ENCODE measurements at places on chromosomes 4 and X. TPM values are rescaled to one million over a fixed set of nuclear protein-coding genes. Genes with fewer than 3 reads are reported as not detected.
A peak's percentile ranks its signal among the peaks of the same experiment; 100 is the strongest.

Gene SMAD1
- total RNA-seq = 29.6 TPM

GRCh38 chr4:168605411-168605810, 108.6 kb downstream of the PALLD start:
- peak overlapping the region; percentile 19 for H3K4me3 ChIP-seq
- peak; percentile 91 for DNase-seq
- no peaks in the 10 kb centered on the region for H3K36me3 ChIP-seq
- peaks cover 20% of the 10 kb centered on the region for H3K4me1 ChIP-seq

- DNase-seq = no peak
- peaks cover 42% of the 10 kb centered on the region for H3K36me3 ChIP-seq
- no peaks in the 10 kb centered on the region for H3K27me3 ChIP-seq
These were observed 7.9 kb downstream of the PDLIM5 start for GRCh38 chr4:94459462-94460161.

- DNase-seq = no peak
- H3K36me3 ChIP-seq = no peaks in the 10 kb centered on the region
- H3K4me3 ChIP-seq = no peak overlapping the region
- H3K27me3 ChIP-seq = no peaks in the 10 kb centered on the region
These were observed 13.8 kb upstream of the CFAP299 start for GRCh38 chr4:80321776-80322175.

- no peak overlapping the region for H3K27ac ChIP-seq
- no peaks in the 10 kb centered on the region for H3K27me3 ChIP-seq
- no peak overlapping the region for H3K4me3 ChIP-seq
- DNase-seq = no peak
- H3K4me1 ChIP-seq = no peaks in the 10 kb centered on the region
- peaks cover 2% of the 10 kb centered on the region for H3K36me3 ChIP-seq
These were observed 11.6 kb downstream of the BLTP1 start for GRCh38 chr4:122163767-122164166.

Gene GATA1
- total RNA-seq = not detected

Gene GDPD2
- not detected for total RNA-seq

DNA sequence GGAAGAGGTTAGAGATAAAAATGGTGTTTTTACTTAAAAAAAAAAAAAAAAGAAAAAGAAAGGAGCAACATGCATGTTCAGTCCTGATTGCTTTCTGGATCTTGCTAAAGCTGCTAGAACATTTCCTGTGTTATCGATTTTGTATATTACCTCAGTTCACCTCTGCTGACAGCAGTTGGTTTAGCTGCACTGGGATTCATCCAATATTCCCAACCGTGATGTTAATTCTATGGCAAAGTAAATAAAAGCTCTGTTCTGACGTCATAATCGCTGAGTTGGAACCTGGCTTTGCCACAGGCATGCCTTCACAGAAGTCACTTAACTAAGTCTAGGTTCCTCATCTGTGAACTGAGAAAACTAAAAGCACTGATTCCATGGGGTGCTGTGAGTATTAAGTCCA, 90.7 kb upstream of the SORBS2 start:
- no peaks in the 10 kb centered on the region for H3K36me3 ChIP-seq
- H3K27ac ChIP-seq = no peak overlapping the region
- H3K27me3 ChIP-seq = no peaks in the 10 kb centered on the region

- H3K4me3 ChIP-seq = no peak overlapping the region
- no peaks in the 10 kb centered on the region for H3K4me1 ChIP-seq
- no peak overlapping the region for H3K27ac ChIP-seq
- no peaks in the 10 kb centered on the region for H3K27me3 ChIP-seq
- DNase-seq = peak; percentile 8
These were observed 540.6 kb upstream of the MAGEB18 start for GRCh38 chrX:25597551-25597950.

GRCh38 chr4:127179256-127180087, 453.3 kb upstream of the INTU start:
- no peak overlapping the region for H3K27ac ChIP-seq
- no peak for DNase-seq
- H3K36me3 ChIP-seq = no peaks in the 10 kb centered on the region

GRCh38 chr4:156765277-156765676, 206.3 kb downstream of the PDGFC start:
- H3K27me3 ChIP-seq = no peaks in the 10 kb centered on the region
- DNase-seq = peak; percentile 52
- H3K27ac ChIP-seq = peak overlapping the region; percentile 30
- H3K36me3 ChIP-seq = peaks cover 29% of the 10 kb centered on the region
- H3K4me1 ChIP-seq = peaks cover 17% of the 10 kb centered on the region

Gene GYPA
- total RNA-seq = not detected

- no peaks in the 10 kb centered on the region for H3K27me3 ChIP-seq
- no peak overlapping the region for H3K4me3 ChIP-seq
- no peaks in the 10 kb centered on the region for H3K4me1 ChIP-seq
- DNase-seq = no peak
These were observed 11.3 kb downstream of the PSAPL1 start for GRCh38 chr4:7423391-7423790.

- no peaks in the 10 kb centered on the region for H3K36me3 ChIP-seq
- no peaks in the 10 kb centered on the region for H3K4me1 ChIP-seq
- H3K27me3 ChIP-seq = peaks cover 2% of the 10 kb centered on the region
- H3K4me3 ChIP-seq = no peak overlapping the region
These were observed 25.1 kb upstream of the PLAC8 start for GRCh38 chr4:83139514-83140156.

GRCh38 chrX:113455582-113455981, 615.0 kb upstream of the AMOT start:
- no peak overlapping the region for H3K4me3 ChIP-seq
- H3K27ac ChIP-seq = no peak overlapping the region
- no peaks in the 10 kb centered on the region for H3K27me3 ChIP-seq

GRCh38 chr4:40461879-40462278, 126.7 kb downstream of the CHRNA9 start:
- H3K27ac ChIP-seq = no peak overlapping the region
- H3K4me1 ChIP-seq = no peaks in the 10 kb centered on the region
- no peak for DNase-seq
- no peaks in the 10 kb centered on the region for H3K27me3 ChIP-seq

DNA sequence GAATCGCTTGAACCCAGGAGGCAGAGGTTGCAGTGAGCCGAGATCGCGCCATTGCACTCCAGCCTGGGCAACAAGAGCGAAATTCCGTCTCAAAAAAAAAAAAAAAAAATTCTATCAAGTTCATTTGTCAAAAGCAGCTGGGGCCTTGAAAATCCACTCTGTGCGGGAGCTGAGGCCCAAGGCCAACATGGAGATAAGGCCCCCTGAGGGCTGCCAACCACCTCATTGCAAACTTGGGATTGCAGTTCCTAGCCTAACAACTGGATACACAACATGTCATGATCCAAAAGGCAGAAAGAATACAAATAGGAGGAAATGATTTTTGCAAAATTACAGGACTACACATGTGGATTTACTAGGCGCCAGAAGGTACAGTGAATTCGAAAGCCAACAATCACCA, 22.5 kb upstream of the PRDX4 start:
- H3K27ac ChIP-seq = no peak overlapping the region
- no peaks in the 10 kb centered on the region for H3K4me1 ChIP-seq
- no peak overlapping the region for H3K4me3 ChIP-seq
- no peaks in the 10 kb centered on the region for H3K36me3 ChIP-seq
- no peaks in the 10 kb centered on the region for H3K27me3 ChIP-seq

DNA sequence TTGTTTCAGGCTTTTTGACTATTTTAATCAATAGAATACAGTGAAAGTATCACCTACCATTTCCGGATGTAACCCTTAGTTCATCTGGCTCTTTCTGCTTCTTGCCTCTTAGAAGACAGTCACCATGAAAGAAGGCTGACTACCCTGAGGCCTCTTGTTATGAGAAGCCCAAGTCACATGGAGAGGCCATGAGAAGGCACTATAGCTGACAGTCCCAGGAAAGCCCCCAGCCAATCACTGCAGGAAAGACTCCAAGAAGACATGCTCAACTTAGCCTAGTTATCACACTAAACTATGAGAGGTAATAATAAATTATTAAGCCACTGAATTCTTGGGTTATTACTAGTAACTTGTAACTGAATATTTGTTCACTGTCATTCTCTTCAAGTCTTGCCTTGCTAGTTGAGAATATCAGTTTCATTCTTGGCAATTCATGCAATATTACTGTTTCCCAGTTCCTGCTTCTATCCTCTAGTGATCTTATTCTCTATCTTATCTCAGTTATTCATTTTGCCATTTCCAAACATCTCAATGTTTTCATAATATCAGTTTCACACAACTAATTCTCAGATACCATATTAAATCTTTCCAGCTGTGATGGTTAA, 57.1 kb upstream of the GUCY1A1 start:
- no peaks in the 10 kb centered on the region for H3K27me3 ChIP-seq
- H3K27ac ChIP-seq = no peak overlapping the region
- no peak overlapping the region for H3K4me3 ChIP-seq
- peaks cover 5% of the 10 kb centered on the region for H3K4me1 ChIP-seq

- no peaks in the 10 kb centered on the region for H3K36me3 ChIP-seq
- DNase-seq = peak; percentile 38
- H3K27me3 ChIP-seq = no peaks in the 10 kb centered on the region
- no peak overlapping the region for H3K27ac ChIP-seq
These were observed 60.5 kb upstream of the ADAMTS3 start for GRCh38 chr4:72629540-72629939.

- no peaks in the 10 kb centered on the region for H3K4me1 ChIP-seq
- H3K27me3 ChIP-seq = no peaks in the 10 kb centered on the region
- DNase-seq = no peak
- H3K27ac ChIP-seq = no peak overlapping the region
- H3K36me3 ChIP-seq = no peaks in the 10 kb centered on the region
- no peak overlapping the region for H3K4me3 ChIP-seq
These were observed 116.4 kb downstream of the PHEX start for GRCh38 chrX:22148565-22148964.

Gene COL25A1
- total RNA-seq = 10.5 TPM

DNA sequence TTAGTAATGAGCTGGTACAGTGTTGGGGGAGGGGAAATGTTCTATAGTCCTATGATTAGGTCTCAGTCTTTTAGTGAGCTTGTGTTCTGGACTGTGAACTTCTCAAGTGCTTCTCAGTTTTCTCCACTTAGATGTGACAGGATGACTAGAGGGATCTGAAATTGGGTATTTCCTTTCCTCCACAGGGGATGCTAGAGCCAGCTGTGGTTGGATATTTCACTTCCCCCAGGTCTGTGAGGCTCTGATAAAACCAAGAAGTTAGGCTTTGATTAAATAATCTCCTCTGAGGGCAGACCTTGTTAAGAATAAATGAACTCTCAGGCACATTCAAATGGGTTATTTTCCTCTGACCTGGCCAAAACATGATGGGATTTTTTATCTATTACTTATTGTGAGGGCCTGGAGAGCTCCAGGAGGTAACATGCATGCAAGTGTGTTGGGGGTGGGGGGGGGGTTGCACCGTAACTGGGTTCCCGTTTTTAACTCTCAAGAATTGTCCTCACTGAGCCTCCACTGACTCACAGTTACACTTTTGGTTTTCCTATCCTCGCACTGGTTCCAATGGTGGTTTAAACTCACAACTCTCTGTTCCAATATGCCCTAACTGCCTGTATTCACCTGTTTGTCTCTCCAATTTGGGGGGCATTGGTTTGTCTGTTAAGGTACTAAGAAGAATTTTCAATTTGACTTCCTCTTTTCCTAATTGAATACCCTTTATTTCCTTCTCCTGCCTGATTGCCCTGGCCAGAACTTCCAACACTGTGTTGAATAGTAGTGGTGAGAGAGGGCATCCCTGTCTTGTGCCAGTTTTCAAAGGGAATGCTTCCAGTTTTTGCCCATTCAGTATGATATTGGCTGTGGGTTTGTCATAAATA, 28.1 kb upstream of the GLRA3 start:
- H3K27ac ChIP-seq = no peak overlapping the region
- no peaks in the 10 kb centered on the region for H3K4me1 ChIP-seq
- no peaks in the 10 kb centered on the region for H3K36me3 ChIP-seq
- no peak for DNase-seq
- no peak overlapping the region for H3K4me3 ChIP-seq

GRCh38 chr4:167622481-167623240, 388.4 kb upstream of the SPOCK3 start:
- H3K4me1 ChIP-seq = no peaks in the 10 kb centered on the region
- peak; percentile 5 for DNase-seq
- H3K4me3 ChIP-seq = no peak overlapping the region

GRCh38 chrX:96314985-96315384, 369.7 kb upstream of the DIAPH2 start:
- H3K4me1 ChIP-seq = no peaks in the 10 kb centered on the region
- H3K27ac ChIP-seq = no peak overlapping the region
- no peaks in the 10 kb centered on the region for H3K27me3 ChIP-seq
- H3K36me3 ChIP-seq = no peaks in the 10 kb centered on the region
- H3K4me3 ChIP-seq = no peak overlapping the region

Gene GAGE12J
- total RNA-seq = not detected

GRCh38 chrX:134773041-134773440, 114.8 kb upstream of the PLAC1 start:
- no peak overlapping the region for H3K27ac ChIP-seq
- no peak overlapping the region for H3K4me3 ChIP-seq
- peaks cover 7% of the 10 kb centered on the region for H3K36me3 ChIP-seq
- H3K27me3 ChIP-seq = no peaks in the 10 kb centered on the region

- H3K36me3 ChIP-seq = no peaks in the 10 kb centered on the region
- no peak overlapping the region for H3K27ac ChIP-seq
- DNase-seq = no peak
- H3K27me3 ChIP-seq = no peaks in the 10 kb centered on the region
- H3K4me1 ChIP-seq = no peaks in the 10 kb centered on the region
These were observed 8.6 kb upstream of the IL9R start for GRCh38 chrX:155988859-155989258.

- no peak overlapping the region for H3K4me3 ChIP-seq
- H3K36me3 ChIP-seq = no peaks in the 10 kb centered on the region
- no peak for DNase-seq
- H3K27ac ChIP-seq = no peak overlapping the region
- no peaks in the 10 kb centered on the region for H3K4me1 ChIP-seq
These were observed 80.0 kb upstream of the CLCN4 start for GRCh38 chrX:10076765-10077164.

DNA sequence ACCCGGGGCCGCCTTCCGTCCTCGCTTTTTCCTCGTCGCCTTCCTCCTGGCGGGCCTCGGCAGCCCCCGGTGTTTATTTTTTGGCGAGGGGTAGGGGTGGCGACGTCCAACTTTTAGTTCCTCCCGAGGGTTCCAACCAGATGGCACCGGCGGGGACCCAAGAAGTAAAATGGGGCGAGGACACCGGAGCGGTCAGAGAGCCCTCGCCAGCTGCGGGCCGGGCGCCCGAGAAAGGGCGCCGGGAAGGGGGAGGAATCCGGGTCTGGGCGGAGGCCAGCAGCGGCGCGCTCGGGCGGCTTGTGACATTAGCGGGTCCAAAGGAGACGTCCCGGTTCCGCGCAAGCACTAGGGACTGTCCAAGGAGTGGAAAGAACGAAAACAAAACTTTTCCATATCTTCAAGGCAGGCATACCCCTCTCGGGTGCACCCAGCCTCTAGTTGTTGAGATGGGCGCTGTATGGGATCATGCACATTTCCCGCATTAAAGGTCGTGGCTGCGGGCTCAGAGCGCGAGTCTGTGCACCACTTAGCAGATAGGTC, 691 bp upstream of the USP46 start:
- peak overlapping the region; percentile 74 for H3K4me3 ChIP-seq
- H3K27ac ChIP-seq = peak overlapping the region; percentile 76
- H3K36me3 ChIP-seq = no peaks in the 10 kb centered on the region
- H3K4me1 ChIP-seq = peaks cover 16% of the 10 kb centered on the region
- DNase-seq = no peak
- no peaks in the 10 kb centered on the region for H3K27me3 ChIP-seq
